Central memory CD4-positive, alpha-beta T cell (primary cell): ENCODE measurements at places on chromosomes 6 and 20.

GRCh38 chr20:32179515-32179914 lies 28.0 kb downstream of the PLAGL2 start:
- no peak for DNase-seq

- DNase-seq: no peak
Measured at GRCh38 chr6:33820784-33821520, 17.1 kb upstream of the MLN start.

- no peak for DNase-seq
Measured at GRCh38 chr6:125759184-125759902, 9.9 kb downstream of the HEY2 start.

DNA sequence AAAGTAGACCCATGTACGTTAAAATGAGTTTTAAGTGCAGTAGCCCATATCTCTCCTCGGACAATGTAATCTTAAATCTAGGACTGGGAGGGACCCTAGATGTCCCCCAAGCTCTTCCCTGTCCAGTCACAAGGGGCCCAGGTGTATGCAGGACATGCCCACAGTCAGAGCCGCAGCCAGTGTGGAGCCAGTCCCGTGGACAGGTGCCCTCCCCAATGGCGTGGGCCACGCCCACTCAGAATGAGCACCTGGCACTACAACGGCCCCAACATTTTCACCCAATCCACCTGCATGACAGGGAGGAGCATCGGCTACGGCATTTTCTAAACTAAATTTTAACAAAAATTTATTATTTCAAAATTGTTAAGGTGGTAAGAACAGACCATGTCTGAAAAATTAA lies 53.2 kb downstream of the WDR27 start:
- no peak for DNase-seq

GRCh38 chr6:116290799-116291198 lies 11.1 kb upstream of the TSPYL1 start:
- no peak for DNase-seq

GRCh38 chr20:63095718-63096654 lies 89.2 kb upstream of the BHLHE23 start:
- no peak for DNase-seq

DNA sequence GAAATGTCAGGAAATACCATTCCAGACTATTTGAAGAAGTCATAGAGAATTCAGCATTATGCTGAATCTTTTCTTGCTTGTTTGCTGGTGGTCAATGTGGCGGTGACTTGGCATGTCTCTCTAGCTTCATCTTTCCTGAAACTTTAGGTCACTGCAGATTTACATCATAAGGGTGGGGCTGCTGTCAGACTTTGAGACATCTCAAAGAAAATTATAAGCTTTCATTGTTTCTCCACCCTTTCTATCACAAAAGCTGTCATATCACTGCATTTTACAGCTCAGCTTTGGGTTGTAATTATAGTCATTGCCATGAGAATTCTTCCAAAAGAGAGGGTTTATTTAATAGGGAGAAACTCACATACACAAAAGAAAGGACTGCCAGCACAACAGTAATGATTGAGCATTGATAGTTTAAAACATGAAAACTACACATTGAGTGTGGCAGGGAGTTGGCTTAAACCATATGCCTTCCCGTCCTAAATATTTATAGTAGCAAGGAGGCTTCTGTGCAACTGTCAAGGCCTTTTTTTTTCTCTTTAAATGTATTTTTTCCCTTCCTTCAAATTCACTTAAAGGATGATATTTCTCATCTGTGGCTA lies 44.7 kb upstream of the LRRC1 start:
- DNase-seq: no peak

DNA sequence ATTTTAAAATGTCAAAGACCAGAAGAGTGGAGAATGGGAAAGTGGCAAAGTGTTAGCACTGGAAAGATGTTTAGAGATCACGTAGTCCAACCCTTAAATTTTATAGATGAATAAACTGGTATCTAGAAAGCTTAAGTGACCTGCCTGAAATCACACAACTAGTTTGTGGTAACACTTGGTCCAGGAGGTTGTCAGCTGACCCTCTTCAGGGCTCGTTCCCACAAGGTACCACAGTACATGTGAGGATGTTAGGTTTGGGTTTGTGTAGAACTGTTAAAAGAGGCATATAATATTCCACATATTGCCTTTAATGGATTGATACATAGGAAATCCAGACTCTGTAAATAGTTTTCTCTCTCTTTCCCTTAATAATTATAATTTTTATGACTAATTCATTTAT lies 39.1 kb downstream of the ENPP1 start:
- no peak for DNase-seq

GRCh38 chr6:33952016-33952415 lies 148.2 kb upstream of the MLN start:
- no peak for DNase-seq

DNA sequence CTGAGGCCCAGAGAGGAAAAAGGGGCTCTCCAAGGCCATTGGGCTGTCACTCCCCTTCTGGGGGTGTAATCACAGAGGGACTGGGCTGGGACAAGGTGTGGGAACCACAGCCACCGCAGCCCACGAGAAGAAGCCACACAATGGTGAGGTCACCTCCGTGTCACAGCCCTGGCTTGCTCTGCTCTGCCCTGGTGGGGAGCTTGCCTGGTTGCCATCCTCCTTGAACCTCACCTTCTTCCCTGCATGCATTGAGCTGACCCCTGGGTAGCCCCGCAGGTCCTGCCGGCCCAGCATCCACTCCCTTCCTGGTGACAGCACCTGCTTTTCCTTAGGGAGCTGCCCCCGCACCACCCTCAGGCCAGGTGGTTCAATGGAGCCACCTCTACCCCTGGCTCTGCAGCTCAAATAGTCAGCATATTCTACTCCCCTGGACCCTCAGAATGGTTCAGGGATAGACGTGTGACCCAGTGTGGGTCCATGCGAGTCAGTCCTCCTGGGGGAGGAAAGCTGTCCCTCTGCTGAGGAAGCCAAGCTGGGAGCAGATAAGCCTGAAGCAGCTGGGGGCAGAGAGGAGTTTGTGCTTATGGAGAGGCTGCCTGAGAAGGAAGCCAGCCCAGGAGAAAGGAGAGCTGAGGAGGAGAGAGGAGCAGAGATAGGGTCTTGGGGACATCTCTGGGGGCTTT lies 21.3 kb downstream of the RBM38 start:
- DNase-seq: no peak

DNA sequence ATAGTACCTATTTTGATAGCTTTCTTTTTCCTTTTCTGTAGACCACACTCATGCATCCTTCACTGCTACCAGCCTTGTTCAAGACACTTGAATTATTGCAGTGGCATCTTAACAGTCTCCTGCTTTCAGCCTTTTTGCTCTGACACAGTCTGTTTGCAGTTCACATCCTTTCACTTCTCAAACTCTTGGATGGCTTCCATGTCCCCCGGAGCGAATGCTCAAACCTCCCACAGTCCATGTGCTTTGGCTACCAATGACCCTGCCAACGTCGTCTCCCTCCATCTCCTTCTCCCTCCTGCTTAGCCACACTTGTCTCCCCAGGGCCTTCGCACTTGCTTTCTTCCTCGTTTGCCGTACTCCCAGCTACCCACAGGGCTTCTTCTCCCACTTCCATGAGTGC lies 270.0 kb upstream of the ZFP64 start:
- no peak for DNase-seq

DNA sequence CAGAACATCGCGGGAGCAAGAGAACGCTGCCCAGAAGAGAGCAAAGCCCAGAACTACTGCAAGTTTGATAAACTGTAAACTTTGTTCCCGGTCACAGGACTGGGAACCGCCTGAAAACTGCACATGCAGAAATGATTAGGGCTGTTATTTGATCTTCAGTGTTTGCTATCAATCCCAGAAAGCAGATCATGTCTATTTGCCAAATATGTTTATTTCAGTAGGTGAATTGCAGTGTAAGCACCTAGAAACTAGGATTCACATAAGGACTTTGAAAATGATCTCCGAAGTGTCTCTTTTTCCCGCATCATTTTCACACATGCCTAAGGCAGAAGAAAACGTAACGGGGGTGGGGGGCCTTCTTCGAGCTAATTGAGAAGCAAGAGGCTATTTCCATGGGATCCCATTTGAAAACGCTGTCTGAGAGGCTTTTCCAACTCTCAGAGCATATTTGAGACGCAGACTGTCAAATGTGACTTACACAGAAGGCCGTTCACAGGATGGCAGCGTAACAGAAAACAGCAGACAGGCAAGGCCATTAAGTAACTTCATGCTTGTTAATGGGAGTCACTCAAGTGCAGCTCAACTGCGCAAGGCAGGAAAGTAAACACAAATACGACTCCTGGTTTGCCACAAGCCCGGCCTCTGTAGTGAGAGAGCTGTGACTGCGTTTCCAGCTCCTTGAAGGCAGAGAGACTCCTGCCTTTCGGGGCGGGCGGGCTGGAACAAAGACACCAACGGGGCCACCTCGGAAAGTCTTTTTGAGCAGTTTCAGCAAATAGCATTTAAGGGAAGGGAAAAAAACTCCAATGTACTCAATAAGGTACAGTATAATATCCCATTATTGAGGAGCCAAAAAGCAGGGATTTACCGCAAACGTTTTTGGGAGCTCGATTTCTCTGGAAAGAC lies 144.7 kb upstream of the ZNF217 start:
- DNase-seq: no peak

DNA sequence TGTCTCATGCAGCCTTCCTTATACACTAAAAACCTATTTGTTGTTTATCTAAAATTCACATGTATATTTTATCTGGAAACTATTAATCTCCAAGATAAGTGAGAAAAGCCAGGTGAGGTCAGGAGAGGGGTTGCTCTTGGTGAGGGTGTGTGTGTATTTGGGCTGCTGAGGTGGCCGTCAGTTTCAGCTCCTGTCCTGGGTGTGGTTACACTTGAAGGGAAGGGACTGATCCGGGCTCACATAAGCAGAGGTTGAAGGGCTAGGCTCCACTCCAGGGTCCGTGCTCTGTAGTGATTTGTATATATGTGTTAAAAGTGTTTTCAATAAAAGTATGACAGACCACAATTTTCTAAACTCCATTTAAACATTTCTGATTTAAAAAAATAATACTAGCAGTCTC lies 13.5 kb upstream of the SNAI1 start:
- no peak for DNase-seq

DNA sequence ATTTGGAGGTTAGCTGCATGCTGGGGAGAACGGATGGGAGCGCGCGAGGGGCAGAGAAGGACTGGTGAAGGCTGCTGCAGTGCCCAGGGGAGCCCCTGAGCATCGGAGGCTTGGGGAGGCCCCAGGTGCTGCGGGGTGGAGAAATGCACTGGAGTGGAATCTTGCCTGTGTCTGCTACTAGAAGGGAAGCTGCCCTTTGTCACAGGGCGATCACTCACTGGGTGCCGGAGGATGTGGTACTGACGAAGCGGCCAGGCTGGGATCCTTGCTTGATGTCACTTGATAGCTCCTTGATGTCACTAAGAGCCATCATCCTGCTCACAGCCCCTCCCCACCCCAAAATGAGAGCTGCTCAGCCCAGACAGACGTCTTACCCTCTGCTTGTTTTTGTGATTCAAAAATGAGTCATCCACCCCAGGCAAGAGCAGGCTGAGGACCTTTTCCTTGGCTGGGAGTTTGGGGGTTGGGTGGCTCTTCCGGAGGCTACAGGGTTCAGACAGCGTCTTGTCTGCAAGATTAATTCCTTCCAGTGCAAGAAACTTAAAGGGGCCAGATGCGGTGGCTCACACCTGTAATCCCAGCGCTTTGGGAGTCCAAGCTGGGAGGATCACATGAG lies 62.6 kb upstream of the PMEPA1 start:
- peak; percentile 26 for DNase-seq

DNA sequence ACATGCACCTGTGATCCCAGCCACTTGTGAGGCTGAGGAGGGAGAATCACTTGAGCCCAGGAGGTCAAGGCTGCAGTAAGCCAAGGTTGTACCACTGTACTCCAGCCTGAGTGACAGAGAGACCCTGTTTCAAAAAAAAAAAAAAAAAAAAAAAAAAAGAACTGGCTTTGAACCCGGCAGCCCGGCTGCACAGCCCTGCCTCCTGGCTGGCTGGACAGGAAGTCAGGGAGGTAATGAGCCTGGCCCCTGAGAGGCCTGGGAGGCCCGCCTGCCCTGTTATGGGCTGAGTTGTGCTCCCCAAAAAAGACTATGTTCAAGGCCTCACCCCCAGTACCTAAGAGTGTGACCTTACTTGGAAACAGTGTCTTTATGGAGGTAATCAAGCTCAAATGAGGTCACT lies 65.6 kb downstream of the ABHD12 start:
- DNase-seq: no peak

DNA sequence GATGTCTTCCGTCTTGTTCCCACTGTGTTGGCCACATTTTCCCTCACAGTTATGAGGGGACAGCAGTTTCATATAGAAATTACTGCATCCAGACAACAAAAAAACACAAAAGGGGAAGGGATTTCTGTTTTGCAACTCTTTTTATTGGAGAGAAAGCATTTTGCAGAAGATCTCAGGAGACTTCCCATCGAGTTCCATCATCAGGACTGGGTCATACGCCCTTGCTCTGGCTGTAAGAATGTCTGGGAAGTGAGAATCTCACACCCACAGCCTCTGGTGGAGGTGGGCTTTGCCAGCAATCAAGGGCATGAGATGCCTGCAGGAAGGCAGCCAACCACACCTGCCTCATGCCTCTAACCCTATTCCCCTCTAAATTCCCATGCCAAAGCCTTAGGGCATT lies 5.8 kb upstream of the IGF2R start:
- no peak for DNase-seq

GRCh38 chr6:157017861-157018260 lies 240.7 kb downstream of the ARID1B start:
- no peak for DNase-seq

DNA sequence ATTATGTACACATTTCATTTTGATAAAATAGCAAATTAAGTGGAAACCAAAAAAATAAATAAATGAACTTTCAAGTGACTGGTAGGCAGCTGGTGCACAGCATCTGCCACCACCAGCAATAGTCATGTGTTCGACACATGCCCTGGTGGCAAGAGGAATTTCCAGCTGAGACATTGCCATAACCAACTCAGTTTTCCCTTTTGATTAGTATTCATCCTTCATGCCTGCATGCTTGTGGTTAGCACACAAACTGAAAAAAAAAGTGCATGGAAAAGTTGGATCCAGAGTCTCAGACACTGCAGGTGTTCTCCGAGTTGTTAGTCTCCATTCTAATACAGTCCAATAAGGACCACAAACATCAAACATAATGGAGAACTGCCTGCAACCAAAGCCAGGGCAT lies 156.0 kb upstream of the SOX4 start:
- no peak for DNase-seq

- DNase-seq: peak; percentile 30
Measured at GRCh38 chr6:105981002-105981887, 104.9 kb upstream of the PRDM1 start.

GRCh38 chr6:43972913-43973300 lies 154.3 kb downstream of the MRPL14 start:
- DNase-seq: no peak

- no peak for DNase-seq
Measured at GRCh38 chr6:136549300-136550044, 750 bp downstream of the MAP7 start.

DNA sequence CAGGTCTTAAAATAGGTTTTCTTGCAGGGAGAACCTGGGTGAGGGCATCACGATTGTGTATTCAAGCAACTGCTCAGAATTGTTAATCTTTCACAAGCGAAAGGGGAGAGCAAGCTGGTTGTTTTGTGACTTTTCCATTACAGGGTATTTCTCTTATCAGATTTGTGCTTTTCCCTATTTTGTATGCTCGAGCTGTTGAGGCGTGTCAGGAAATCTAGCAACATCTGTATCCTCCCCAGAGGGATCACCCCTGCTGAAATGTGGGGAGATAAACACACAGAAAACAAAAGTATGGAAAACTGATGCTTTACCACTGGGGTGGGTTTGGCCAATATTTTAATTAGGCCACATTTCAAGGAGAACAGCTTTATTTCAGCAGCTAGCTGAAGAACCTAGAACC lies 187.0 kb downstream of the DTNBP1 start:
- DNase-seq: no peak

- no peak for DNase-seq
Measured at GRCh38 chr6:34638834-34639736, 57.5 kb downstream of the ILRUN start.
